ENCODE measurements at places on chromosomes 1 and 21.

DNA sequence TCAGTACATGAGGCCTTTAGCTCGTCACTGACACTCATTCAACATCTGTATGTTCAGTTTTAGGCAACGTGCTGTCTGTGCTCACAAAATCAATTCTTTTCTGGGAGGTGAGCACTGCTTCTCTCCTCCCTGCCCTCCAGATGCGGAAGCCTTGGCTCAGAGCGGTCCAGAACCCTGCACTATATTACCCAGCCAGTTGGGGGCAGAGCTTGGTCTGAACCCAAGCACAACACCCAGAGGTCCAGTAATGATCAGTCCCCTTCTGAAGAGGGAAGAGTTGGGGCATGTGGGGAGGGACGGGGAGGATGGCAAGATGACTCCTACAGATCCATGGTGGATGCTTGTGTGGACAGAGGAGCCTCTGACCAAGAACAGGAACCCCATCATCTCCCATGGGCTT lies 5.6 kb upstream of the DSCAM start:
- no peak for DNase-seq

GRCh38 chr1:177772386-177772960 lies 197.4 kb downstream of the SEC16B start:
- no peak for DNase-seq

GRCh38 chr1:199811163-199811562 lies 216.3 kb upstream of the NR5A2 start:
- no peak for DNase-seq

GRCh38 chr21:42846221-42846620 lies 33.1 kb downstream of the WDR4 start:
- DNase-seq, result no peak

GRCh38 chr1:239225396-239225795 lies 161.0 kb upstream of the CHRM3 start:
- DNase-seq, result no peak

- DNase-seq, result no peak
Observed at GRCh38 chr1:30740251-30741238, 17.0 kb downstream of the LAPTM5 start.

Data from activated CD4-positive, alpha-beta T cell treated with anti-CD3 and anti-CD28 coated beads, Interleukin-2, amount 50 U/mL, for 24 hours (primary cell).